ENCODE measurements at places on chromosomes 1 and 21.

- DNase-seq = no peak
Measured at GRCh38 chr1:64921771-64922170, 44.6 kb downstream of the JAK1 start.

DNA sequence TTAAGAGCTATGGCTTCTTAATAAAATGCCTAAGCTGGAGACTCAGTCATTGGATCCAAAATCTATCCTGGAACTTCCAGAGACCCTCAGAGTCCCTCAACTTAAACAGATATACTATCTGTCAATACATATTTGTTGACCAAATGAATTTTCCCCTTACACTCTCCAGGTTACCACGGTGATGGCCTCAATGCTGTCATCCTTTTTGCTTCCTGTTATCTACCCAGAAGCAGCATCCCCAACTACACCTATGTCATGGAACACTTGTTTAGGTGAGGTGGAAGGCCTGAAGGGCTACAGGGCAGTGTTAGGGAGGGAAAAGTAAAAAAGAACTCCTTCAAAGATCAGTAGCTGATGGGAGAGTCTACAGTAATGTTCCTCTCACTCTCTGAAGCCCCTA is 4.4 kb upstream of the C1orf56 start:
- no peak for DNase-seq

- DNase-seq = no peak
Measured at GRCh38 chr1:77950873-77951272, 28.0 kb downstream of the FUBP1 start.

GRCh38 chr21:45246386-45247320 is 41.0 kb downstream of the POFUT2 start:
- no peak for DNase-seq

DNA sequence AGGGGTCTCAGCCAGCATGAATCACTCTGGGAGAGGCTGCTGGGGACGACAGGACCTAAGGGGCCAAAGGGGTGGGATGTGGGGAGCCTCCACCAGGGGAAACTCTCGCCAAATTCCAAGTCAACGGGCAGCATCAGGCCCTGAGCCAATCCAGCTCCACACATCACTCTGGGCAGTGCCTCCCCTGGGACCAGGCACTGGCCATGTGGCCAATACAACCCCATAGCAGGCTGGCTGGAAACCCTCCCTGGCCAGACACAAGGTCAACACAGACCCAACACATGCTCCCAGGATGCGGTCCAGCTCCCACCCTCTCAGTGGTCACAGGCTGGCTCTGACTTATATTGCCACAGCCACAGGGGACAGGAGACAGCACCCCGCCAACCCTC is 60.0 kb downstream of the MEGF6 start:
- DNase-seq = no peak

DNA sequence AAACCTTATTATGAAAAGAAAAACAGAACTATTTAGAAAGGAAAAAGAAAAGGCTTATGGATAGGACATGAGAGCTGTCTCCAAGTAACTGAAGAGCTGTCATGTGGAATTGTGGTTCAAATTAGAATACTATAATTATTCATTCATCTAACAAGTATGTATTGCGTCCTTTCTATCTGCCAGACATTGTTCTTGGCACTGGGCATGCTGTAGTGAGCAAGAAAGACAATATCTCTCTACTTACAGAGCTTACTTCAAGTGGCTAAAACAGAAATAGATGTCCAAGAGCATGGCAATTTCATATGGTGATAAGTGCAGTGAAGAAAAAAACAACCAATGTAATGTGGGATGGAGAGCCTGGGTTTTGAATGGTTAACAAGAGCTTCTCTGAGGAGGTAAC is 413.0 kb downstream of the DPYD start:
- DNase-seq = no peak

- DNase-seq = no peak
Measured at GRCh38 chr1:161779393-161779792, 13.3 kb downstream of the ATF6 start.

- DNase-seq = peak; percentile 60
Measured at GRCh38 chr1:160083968-160084770, 2.8 kb downstream of the KCNJ9 start.

DNA sequence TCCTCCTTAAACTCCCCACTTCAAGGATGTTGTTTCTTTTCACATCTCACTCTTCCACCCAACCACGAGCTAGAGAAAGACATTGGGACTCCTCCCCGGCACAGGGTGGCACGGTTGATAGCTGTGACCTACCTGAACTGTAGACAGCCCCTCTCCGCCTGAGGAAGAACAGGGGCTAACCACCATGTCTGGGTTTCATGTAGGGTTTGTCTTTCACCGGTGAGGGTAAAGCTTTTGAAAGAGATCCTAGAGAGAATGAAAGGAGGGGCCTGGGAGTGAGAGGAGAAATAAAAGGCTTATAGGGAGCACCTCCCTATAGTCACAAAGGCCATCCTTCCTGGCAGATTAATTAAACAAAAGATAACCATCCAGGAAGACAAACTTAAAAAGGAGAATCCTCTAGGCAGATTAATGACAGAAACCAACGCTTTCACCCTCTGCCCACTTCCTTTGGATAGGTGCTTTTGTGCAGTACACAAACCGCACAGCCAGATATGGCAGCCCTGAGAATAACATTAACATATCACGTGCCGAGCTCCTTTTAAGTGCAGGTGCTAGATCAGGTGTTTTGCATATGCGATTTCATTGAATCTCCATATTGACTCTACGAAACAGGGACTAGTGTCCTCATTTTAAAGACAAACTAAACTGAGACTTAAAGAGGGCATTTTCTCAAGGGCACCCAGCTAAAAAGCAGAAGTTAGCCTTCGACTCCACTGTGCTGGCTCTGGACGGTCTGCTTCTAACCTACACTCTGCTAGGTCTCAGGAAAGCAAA is 178.1 kb upstream of the RUNX1 start:
- peak; percentile 73 for DNase-seq

GRCh38 chr21:33412832-33413519 is 9.8 kb downstream of the IFNGR2 start:
- DNase-seq = peak; percentile 26

DNA sequence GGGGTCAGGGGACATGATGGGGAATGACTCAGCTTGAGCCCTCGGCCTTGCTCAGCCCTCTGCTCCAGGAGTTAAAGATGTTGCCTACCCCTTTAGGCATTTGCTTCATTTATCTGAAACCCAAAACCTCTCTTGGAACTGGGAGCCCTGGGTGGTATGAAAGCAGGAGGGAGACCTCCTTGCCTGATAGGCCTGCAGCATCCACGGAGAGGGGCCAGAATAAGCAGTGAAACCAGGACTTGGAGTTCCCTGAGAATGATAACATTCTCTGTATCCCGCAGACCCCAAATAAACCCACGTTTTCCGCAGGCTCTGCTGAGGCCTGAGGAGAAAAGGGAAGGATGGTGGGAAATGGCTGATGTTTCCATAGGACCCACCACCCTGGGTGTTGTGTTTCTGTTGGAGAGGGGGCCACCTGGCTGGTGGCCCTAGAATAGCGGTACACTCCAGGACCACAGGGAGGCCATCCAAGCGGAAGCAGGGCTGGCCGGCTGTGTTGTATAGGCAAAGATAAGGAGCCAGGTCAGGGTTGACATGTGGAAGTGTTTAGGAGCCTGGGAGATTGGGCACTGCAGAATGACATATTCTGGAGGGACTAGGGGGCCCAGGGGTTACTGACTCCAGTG is 77.4 kb downstream of the FOXD2 start:
- DNase-seq = no peak

DNA sequence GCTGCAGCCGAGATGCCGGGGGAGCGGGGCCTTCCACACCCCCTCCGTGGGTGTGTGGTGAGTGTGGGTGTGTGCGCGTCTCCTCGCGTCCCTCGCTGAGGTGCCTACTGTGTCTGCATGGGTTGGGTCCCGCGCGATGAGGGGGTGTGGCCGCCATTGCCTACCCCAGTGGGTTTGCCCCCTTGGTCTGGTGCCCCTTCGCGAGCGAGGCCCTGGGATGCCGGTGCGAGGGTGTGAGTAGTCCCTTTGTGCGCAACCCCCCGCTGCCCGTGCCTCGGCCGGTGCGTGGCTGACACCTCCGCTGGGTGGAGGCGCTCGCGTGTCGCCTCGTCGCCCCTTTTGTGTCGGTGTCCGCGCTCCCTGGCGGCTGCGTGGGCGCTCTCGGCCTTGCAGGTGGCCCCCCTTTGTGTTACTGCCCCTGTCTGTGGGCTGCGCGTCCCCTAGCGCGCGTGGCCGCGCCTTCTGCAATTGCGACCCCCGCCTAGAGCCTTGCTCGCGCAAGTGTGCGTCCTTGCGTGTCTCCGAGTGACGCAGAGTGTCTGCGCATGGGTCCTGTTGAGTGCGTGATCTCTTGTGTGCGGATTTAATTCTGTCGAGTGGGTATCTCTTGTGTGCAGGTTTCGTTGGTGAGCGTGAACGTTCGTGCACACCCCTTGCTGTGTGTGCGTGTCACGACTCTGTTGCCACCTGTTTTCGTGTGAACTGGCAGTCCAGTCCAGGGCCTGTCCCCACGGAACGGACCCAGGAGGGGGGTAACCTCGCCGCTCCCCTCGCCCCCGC is 553 bp downstream of the TTC3 start:
- DNase-seq = peak; percentile 41

DNA sequence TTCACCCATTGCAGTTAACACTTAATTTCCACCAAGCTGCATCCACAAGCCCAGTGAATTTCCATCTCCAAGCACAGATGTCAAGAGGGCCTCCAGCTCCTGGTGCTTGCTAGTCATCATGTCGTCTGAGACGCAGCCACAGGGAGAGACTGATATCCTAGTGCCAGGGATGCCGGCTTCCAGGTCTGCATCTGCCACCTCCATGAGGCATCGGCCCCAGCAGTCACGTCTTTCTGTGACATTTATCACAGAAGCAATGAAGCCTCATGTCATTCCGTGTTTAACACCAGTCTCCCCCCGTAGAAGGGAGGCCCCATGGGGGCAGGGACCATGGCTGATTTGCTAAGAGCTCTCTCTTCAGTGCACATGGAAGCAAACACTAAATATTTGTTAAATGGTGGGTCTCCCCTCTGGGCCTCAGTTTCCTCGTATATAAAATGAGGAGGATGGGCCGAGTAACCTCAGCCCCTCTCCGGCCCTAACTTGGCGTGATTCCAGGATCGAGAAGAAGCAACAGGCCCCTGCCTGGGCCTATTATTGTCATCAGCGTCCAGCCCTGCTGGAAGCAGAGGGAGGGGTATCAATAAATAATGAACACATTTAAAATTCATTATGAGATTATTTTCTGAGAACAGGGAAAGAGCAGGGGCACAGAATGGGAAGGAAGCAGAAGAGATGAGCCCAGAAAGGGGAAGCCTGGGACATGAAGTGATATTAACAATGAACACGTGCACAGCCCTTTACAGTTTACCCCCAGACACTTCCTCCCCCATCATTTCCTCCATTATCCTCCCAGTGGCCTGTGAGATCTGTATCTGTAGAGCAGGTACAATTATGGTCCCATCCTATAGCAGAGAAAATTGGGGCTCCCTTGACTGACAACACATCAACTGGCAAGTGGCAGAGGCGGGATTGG is 837 bp upstream of the C1QB start:
- no peak for DNase-seq

GRCh38 chr1:230701434-230701833 is 12.5 kb downstream of the AGT start:
- no peak for DNase-seq

DNA sequence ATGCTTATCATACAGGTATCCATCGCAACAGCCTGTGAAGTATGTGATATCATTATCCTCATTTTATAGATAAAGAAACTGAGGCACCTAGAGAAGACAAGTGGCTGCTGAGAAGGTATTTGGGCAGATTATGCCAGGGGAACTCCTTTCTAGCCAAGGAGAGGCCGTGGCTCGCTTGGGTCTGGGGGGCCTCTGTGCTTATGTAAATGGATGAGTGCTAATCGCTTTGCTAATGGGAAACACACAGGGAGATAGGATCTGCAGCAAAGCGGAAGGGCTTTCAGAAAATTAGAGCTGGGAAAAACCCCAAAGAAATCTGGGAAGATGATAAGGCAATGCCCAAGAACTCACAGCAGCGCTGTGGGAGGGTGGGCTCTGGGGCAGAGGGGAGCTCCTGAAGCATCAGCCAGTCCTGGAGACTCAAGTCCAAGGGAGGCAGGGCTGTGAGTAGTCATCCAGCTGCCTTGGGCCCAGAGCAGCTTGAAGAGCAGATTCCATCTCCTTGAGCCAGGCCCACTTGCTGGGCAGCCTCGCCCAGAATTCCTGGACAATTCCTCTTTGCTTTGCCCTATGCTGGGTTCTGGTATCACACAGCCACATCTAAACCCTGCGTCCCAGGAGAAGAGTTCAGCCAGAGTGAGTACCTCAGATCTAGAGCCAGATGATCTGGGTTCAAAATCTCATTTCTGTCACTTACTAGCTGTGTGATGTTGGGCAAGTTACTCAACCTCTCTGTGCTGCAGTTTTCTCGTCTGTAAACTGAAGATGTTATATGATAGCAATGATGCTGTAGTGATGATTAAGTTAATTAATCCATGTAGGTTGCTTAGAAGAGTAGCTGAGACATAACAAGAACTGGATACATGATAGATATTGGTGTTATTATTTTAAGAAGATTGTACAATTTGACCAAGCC is 36.7 kb downstream of the FOXD2 start:
- DNase-seq = no peak

GRCh38 chr1:151196292-151196800 is 2.0 kb upstream of the PIP5K1A start:
- DNase-seq = no peak

GRCh38 chr1:206637605-206638004 is 2.3 kb downstream of the DYRK3 start:
- DNase-seq = no peak

GRCh38 chr1:110915804-110916203 is 42.9 kb downstream of the CD53 start:
- DNase-seq = no peak

DNA sequence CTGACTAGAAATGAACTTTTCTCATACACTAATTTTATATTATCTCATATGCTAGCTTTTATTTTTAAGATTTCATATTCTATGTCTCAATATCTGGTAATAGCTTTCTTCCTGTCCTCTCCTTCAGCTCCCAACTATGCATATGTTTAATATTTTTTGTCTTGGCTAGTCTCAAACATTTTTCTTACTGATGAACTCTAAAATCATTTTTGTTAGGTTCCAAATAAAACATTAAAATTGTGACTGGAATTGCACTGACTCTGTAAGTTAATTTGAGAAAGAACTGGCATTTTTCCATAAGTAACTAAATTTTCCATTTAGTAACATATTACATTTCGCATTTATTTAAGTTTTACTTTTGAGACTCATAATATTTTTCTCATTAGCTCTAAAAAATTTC is 368.5 kb upstream of the DPYD start:
- no peak for DNase-seq

DNA sequence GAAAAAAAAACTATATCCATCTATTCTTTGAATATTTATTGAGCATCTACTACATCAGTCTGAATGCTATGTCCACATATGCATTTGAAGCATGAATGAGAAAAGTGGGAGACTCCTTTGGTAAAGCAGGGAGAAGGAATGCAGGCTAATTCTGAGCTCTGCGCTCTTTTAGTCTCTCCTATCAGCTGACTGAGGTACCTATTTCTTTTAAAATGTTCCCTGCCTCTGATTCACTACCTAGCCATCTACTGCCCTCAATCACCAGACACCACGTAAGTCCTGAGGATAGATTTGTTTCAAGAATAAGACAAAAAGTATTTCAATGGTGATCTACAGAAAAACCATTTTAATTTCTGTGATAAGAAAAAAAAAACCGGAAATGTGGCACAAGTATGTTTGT is 3.8 kb upstream of the RGS13 start:
- no peak for DNase-seq

Measured in T-helper 2 cell (primary cell).